ENCODE measurements at places on chromosomes 13 and 19.

DNA sequence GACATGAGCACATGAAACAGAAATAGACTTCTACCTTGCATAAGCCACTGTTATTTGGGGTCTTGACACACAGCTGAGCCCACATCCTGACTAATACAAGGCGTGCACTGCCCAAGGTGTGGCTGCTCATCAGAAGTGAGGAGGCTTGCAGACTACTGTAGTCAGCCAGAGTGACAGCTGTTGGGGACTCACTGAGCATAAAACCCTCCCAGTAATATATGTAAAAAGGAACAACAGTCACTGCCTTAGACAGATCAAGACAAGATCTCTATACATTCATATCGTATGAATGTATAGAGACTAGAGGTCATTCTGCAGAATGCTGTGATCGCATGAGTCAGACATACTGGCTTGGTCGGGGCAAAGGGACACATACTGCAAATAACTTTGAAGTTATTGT lies 4.1 kb upstream of the C1QTNF9B start:
- no peak for DNase-seq

DNA sequence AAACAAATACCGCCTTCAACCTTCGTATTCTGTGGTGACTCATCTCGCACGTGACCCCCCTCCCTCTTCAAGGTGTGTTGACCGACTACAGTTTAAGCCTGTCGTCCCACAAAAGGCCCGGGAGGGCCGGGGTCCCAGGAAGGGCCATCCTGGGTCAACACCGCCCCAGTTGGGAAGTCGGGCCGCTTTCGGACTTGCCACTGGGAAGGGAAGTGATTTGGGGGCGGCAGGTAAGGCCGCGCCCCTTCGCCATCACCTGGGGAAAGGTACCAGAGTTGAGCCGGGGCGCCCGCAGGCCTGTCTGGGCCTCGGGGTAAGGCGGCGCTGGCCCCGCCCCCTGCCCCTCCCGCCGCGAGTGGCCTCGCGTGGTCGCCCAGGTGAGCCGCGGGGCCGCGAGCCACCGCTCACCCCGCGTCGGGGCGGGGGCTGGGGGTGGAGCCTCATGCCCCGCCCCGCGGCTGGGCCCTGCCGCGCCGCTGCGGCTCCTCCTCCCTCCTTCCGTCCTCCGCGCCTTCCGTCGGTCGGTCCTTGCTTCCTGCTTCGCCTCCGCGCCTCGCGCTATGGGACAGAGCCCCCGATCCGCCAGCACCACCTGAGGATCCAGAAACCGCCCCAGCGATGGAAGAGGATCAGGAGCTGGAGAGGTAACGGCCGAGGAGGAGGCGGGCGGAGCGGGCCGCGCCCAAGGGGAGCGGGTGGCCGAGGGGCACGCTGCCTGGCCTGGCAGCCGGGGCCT lies at the start of gene POLR1D:
Gene POLR1D (plus strand): TSS at position 527 of the 736 bp plus-strand sequence. CDS start 92 bp downstream, at position 619.
- DNase-seq, result peak; percentile 83

DNA sequence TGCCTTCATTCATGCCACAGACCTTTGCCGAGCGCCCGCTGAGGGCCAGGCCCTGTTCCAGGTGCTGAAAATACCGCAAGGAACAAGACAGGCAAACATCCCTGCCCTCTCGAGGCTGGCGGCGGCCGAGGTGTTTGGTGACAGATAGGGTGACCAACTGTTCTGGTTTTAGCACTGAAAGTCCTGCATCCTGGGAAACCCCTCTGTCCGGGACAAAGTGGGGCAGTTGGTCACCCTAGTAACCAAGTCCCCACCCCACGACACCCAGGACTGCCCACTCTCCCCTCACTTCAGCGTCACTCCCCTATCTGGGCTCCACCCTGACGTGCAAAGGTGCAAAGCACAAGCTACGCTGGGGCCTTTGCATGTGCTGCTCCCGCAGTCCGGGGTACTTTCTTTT lies 17.3 kb downstream of the ZBTB7A start:
- DNase-seq, result no peak

DNA sequence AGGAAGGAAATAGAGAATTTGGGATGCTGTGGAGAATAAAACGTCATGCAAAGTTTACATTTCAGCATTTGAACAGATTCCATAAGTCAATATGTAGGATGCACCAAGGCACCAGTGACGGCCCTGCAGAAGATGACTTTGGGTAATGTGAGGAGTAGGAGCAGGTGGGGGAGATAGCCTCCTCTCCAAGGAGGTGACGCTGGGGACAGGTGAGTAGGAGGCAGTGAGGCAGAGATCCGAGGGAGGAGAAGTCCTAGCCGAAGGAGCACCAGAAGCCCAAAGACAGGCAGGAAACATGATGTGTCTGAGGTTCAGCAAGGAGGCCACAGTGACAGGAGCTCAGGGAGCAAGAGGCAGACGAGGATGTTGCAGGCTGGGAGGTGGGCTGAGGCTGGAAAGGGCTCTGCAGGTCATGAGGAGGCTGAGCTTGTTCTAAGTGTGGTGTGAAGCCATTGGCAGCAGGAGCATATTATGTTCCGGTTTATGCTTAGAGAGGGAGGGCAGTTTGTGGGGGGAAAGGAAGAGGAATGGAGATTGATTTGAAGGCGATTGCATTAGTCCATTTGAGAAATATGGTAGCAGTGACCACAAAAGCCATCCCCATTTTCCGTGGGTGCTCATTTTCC lies 55.7 kb upstream of the C1QTNF9 start:
- no peak for DNase-seq

DNA sequence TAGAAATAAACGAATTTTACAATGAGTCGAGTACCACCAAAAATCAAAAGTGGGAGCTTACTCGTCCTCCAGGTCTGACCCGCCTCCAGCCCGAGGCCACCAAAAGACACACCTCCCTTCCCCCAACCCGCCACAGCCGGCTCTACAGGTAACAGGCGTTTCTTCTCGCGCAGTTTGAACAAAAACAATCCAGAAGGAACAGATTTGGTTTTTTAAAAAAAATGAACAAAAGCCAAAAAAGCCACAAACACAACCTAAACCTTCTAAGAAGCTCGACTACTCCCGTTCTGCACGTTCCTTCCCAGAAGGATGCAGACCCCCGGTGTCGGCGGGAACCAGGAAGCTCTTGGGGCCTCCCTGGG lies 671 bp downstream of the ZDHHC20 start:
- DNase-seq, result no peak

DNA sequence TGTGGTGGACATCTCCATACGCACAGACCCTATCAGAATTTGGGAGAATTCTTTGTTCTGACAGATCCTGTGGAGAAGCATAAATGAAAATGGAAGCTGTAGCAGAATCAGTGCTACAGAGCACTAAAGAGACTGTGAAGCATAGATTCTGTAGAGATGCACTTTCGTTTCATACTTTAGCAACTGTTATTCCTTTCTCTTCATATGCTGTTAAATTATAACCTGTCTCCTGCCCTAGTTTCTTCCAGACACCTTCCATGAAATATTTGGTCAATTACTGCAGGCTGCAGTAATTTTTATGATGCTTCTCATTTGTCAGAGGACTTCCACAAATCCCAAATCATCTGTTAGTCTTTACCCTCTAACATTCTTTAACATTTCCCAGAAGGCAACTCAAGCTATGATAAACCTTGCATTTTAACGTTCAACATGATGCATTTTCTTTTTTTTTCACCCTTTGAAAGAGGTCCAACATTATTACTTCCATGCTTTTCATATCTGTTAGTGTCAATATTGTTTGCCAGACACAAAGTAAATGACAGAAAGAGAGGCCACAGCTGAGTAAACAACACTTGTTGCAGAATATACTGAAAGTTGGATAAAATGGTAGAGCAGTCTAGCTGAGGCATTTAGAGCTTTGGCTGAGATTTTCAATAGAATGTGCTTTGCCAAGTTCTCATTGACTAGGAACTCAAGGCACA lies 412.7 kb downstream of the LMO7 start:
- no peak for DNase-seq

DNA sequence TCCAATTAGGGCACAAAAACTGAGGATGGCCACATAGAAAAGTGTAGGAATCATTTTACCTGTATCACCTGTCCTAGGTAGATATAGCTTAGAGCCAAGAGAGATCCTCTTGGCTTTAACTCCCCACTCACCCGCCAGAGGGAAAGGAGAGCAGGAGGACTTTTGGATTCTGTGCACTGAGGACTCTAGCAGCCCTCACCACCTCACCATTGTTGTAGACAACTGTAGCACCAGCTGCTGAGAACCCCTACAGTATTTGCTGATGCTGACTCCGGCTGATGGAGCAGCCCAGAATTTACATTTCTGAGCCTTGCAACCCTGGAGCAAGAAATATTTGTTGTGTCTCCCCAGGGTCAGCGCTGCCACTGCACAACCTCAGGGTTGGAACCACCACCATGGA lies 2044.4 kb downstream of the OLFM4 start:
- no peak for DNase-seq

- no peak for DNase-seq
Measured at GRCh38 chr13:89393758-89394304, 1722.7 kb downstream of the SLITRK5 start.

DNA sequence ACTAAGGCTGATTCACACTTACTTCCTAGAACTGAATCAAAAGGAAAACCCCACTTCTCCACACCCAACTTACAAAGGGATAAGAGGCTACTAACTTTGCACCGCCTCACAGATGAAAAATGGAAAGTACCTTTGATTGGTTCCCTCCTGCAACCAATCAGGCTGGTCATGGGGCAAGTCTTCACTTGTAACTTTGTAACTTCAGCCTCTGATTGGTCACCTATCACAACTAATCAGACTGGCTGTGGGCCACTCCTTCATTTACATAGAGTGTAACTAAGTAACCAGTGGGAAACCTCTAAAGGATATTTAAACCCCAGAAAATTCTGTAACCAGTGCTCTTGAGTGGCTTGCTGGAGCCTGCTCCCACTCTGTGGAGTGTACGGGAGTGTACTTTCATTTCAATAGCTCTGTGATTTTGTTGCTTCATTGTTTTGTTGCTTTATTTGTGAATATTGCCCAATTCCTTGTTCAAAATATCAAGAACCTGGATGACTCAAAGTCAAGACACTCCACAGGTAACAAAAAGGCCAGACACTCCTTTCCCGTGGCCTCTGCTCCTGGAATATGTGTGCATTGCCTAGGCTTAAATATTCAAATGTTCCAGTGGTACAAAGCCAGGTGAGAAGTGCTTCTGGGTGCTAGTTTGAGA lies 50.5 kb downstream of the RFC3 start:
- DNase-seq, result no peak

GRCh38 chr13:59950266-59950665 lies 213.5 kb downstream of the DIAPH3 start:
- no peak for DNase-seq

Measured in midbrain (tissue), 1 donor.